ENCODE measurements at places on chromosomes 16 and 17.

DNA sequence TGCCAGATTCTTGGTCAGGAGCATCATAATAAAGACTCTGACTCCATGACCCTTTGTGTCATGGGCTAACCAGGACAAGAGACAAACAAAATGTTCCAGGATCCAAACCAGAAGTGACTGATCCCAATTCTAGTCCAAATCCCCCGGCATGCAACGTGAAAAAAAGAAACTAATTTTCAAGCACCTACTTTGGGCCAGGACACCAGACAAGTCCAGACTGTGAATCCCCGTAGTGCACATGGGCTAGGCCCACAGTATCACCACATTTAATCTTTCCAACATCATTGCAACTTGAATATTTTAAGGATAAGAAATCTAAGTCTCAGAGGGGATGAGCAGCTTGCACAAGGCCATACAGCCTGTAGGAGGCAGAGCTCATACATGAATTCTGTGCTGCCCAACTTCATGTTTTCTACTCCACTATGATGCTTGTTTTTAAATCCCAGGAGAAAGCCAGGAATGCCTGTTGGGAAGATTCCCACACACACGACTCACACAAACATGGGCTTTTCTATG is 365.7 kb downstream of the NPIPA8 start:
- no peak for DNase-seq

DNA sequence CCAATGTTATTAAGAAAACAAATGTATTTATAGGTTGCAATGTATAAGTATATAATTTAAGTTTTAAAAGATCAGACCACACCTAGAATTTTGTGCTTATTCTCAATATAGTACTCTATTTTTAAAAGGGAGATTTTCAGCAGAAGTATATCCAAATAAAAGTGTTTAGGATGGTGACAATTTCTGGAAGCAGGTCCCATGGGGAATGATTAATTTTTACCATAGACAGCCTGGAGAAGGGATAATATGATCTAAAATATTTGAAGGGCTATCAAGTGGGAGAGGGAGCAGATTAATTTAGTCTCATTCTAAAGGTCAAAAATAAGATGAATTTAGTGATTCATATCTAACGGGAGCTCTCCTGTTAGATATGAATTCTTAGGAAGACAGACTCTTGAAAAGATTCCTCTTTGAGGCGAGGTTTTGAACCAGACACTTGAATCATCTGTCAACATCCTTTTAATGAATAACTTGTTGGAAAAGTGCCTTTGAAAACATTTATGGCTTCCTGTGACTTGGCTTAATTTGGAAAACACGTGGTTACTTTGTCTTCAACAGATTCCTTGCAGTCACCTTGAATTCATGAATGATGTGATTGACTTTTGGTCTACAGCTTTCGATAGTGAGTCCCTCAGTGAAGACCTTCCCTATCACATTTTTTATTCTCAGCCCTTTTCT is 29.3 kb upstream of the SMIM36 start:
- DNase-seq, result no peak

- no peak for DNase-seq
These were observed 358.8 kb downstream of the C16orf95 start for GRCh38 chr16:86958423-86958822.

GRCh38 chr16:660132-660458 is 7.8 kb upstream of the RHOT2 start:
- no peak for DNase-seq

- DNase-seq, result no peak
These were observed 65.6 kb downstream of the PRKCB start for GRCh38 chr16:23901178-23902033.

- DNase-seq, result no peak
These were observed 9.8 kb upstream of the CMTM3 start for GRCh38 chr16:66594739-66595138.
